ENCODE measurements at places on chromosomes 1 and 21.

GRCh38 chr1:234866007-234866866 is 256.3 kb upstream of the IRF2BP2 start:
- no peak for DNase-seq

DNA sequence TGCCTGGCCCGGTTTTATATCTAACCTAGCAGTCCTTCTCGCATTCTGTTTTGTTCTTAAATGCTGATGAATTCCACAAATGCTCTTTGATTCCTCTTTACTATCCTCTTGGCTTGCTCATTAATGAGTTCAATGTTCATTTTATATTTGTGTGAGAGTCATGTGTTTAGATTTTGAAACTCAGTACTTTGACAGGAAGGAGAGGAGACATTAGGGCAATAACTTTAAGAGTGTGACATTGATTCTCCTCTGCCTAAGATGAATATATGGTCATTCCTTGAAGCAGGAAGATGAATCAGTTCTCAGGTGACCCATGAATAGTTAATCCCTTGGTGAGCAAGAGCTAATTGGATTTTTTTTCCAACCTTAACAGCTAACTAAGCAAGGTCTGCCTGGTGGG is 84.1 kb downstream of the MRPS6 start:
- DNase-seq = no peak

- DNase-seq = no peak
Measured at GRCh38 chr1:184633785-184634184, 120.9 kb downstream of the EDEM3 start.

GRCh38 chr1:98881901-98882300 is 122.8 kb downstream of the PLPPR5 start:
- no peak for DNase-seq

GRCh38 chr21:15904389-15904788 is 174.6 kb downstream of the USP25 start:
- no peak for DNase-seq

GRCh38 chr1:24258735-24259424 is 60.3 kb upstream of the GRHL3 start:
- DNase-seq = no peak

GRCh38 chr1:113931451-113931851 is 2.3 kb downstream of the HIPK1 start:
- no peak for DNase-seq

DNA sequence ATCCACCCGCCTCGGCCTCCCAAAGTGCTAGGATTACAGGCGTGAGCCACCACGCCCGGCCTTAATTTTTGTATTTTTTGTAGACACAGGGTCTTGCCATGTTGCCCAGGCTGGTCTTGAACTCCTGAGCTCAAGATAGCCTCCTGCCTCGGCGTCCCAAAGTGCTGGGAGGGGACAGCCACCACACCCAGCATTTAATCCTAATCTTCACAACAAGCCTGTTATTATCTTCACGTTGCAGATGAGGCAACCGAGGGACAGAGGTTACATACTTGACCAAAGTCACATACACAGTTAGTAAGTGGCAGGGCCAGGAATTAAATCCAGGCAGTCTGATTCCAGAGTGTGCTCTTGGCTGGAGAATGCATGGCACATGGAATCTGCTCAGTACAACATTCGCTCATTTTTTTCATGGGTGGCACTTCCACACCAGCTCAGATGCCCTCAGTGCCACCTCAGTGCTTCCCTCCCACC is 4.8 kb upstream of the GPR37L1 start:
- DNase-seq = no peak

- no peak for DNase-seq
Measured at GRCh38 chr21:28397040-28397439, 595.6 kb downstream of the LTN1 start.

- no peak for DNase-seq
Measured at GRCh38 chr1:30145723-30146303, 577.6 kb downstream of the MATN1 start.

GRCh38 chr21:24097181-24097580 is 1510.1 kb downstream of the MRPL39 start:
- no peak for DNase-seq

GRCh38 chr1:15028616-15029015 is 124.9 kb upstream of the TMEM51 start:
- DNase-seq = no peak

DNA sequence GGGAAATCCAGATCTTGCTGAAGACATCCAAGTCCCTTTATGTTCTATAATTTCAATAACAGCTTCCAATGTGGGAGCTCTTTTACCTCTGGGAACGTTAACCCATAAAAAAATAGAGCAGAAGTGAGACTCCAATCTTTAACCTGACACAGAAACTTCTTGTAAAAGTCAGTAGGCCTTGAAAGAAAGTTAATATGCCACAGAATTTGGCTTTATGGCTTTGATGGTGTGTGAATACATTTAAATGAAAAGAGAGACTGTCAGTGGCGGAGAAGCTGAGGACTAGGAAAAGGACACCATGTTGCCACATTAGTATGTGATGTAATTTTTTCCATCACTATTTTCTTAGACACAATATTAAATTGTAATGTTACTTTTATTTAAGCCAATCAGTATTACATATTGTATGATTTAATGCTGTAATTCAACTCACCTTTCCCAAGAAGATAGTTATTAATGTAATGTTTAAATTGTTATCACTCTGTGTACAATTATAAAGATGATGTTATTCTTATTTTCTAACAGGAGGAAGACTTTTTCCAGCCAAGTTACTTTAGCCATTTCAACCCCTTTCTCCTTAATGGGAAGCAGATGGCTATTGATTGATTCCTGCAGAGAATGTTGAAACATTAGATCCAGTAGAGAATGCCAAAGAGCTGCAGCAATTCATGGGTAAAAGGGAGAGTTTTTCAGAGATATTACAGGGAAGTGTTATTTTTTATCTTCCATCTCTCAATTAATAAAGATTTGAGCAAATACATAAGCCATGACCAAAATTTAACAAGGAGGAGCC is 17.5 kb upstream of the CLDN8 start:
- DNase-seq = no peak

- peak; percentile 67 for DNase-seq
Measured at GRCh38 chr1:26900001-26900814, at the start of gene GPATCH3. Gene GPATCH3, minus strand, starts transcription at chr1:26900467. Its CDS starts 25 bp downstream, at chr1:26900442.

DNA sequence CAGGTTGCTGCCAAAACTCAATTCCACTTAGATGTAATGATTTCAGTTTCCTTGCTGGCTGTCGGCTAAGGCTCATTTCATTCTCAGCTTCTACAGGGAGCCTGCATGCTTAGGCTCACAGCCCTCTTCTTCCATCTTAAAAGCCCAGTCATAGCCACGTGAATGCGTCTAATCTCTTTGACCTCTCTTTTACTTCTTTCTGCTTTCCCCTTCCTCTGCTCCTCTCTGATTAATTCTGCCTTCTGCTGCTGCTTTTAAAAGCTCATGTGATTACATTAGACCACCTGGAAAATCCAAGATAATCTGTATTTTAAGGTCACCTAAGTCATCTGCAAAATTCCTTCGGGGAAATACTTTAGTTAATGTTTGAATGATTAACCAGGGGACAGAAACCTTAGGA is 812.8 kb upstream of the BRINP3 start:
- no peak for DNase-seq

- DNase-seq = no peak
Measured at GRCh38 chr1:118177998-118178397, 7.0 kb downstream of the SPAG17 start.

DNA sequence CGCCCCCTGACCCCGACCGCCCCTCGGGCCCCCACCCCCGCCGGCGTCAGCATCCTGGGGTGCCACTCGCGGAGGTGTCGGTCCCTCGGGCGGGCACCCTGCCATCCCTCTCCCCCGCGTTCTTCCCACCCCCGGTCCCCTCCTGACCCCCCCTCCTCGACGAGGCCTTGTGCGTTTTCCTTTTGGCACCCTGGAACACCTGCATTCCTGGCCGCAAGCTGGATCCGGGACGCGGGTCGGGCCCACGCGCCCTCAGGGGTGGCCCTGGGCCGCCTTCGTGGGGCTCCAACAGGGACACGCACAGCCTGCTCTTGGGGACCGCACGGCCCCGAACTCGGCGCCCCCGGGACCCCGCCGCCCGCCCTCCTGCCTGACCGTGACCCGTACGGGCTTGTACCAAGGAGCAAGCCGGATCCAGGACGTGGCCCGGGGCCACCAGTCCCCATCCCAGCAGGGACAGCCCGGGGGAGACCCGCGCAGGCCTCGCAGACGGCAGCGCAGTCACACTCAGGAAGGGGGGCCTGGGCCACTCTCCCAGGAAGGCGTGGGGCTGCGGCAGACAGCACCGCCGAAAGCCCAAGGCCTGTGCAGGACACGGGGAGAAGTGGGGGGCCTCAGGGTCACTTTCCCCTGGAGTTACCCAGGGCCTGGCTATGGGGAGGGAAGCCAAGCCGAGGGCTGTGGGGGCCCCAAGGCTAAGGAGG is 579 bp upstream of the SLC19A1 start:
- no peak for DNase-seq

- no peak for DNase-seq
Measured at GRCh38 chr1:41833519-41834000, 85.2 kb downstream of the HIVEP3 start.

GRCh38 chr1:154747740-154748404 is 122.2 kb downstream of the KCNN3 start:
- no peak for DNase-seq

- DNase-seq = no peak
Measured at GRCh38 chr21:26554365-26554764, 18.7 kb downstream of the CYYR1 start.

GRCh38 chr1:47594627-47595026 is 156.8 kb downstream of the FOXD2 start:
- DNase-seq = no peak

DNA sequence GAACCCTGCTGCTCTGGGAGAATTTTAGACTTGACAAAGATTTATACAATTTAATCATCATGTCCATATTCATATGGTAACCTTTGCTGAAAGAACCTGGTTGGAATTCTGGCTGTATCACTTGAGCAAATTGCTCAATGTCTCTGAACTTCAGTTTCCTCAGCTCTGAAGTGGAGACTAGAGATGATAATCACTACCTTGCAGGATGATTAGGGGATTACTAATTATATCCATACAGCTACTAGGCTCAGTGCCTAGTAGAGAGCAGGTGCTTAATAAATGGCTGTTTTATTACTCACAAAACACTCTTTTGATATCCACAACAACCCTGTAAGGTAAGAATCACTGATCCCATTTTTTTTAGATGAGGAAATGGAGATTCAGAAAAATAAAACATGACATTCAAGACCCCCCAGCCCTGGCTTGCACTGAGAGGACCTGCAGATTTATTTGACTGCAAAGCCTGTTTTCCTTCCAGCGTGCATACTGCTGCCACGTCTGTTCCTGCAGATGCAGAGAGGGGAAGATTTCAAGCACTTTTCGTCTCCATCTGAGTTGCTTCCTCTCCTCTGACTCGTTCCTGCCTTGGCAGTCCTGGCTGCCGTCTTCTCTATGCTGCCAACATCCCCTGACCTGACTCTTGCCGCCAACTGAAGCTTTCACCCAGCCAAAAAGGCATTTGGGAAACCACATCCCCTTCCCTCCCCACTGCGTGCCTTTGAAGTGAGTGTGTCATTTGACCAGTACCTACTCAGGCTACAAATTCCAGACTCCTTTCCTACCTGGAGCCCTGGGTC is 203.0 kb downstream of the PLPP3 start:
- no peak for DNase-seq

Data from stimulated activated CD8-positive, alpha-beta memory T cell treated with anti-CD3 and anti-CD28 coated beads, Interleukin-7, amount 100 ng/mL, for 1 hour (primary cell).